NCI-H2081 treated with DMSO at 0.1 percent for 48 hours (cell line): ENCODE measurements at places on chromosomes 11 and 22.

DNA sequence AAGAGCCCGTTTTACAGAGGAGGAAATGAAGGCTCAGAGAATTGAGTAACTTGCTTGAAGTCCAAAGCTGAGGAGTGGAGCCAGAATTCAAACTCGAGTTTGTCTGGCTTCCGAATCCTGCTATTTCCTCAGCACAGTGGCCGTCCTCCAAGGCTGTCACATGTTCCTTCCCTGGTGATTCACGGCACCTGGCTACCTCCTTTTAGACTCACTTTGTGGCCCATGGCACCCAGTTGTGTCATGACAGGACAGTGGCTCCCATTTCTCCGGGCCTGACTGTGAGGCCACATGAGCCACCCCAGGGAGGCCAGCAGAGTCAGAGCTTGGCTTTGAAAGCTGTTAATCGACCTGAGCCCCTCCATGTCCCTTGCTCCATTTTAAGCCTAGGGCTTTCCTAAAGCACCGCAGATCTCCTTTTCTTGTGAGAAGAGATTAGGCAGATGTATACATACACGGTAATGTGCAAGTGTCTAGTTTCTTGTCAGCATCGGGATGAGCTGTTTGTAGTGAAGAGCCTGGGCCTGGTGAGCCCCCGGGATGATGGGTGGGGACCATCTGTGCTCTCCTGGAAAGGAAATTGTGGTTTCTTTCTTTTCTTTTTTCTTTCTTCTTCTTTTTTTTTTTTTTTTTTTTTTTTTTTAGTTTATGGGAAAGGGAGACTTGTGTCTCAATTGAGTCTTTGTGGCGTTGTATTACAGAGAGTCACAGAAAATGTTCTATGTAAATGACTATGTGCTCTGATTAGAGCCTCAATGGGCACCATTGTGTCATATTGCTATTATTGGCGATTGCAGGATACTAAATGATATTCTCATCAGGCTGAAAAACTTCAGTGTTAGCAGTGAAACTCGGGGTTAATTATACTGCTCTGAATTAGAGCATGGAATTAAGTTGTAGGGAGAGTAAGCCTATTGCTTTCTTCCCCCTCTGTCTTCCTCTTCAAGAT is 54.8 kb downstream of the PTPRJ start:
- DNase-seq: no peak

GRCh38 chr11:79062814-79063762 is 377.7 kb downstream of the TENM4 start:
- no peak for DNase-seq

DNA sequence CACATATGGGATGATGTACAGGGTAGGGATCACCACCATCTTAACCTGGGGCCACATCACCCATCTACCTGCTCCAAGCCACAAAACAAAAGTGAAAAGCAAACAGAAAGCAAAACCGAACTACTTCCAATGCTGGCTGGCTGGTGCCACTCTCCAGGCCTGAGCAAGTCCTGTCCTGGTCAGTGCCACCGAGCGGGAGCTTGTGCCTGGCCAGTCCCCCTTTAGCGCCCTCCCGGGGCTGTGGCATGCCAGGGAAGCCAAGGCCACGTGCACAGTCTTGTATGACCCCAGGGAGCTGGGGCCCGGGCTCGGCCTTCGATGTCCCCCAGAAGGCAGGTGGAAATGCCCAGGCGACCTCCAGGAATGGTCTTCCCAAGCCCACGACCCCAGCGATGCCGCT is 17.9 kb upstream of the NAP1L4 start:
- DNase-seq: no peak

DNA sequence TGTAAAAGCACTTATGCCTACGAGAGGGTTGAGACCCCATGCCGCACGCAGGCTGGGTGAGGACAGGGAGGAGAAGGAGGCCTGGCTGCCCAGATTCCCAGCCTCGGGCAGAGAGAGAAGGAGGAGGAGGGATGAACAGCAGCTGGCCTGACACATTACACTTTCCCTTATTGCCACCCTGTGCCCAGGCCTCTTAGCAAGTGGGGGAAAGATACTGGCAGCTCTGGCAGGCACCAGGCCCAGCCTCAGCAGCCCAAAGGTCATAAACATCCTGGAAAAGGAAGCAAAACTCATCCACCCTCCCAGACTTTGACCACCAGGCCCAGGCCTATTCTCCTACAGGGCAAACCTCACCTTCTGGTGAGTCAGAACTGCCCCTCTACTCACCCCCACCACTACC is 4.7 kb downstream of the PLAAT3 start:
- no peak for DNase-seq

- no peak for DNase-seq
Measured at GRCh38 chr22:35064664-35065063, 1.3 kb upstream of the ISX start.

- no peak for DNase-seq
Measured at GRCh38 chr11:125960771-125961170, 14.9 kb downstream of the VSIG10L2 start.

DNA sequence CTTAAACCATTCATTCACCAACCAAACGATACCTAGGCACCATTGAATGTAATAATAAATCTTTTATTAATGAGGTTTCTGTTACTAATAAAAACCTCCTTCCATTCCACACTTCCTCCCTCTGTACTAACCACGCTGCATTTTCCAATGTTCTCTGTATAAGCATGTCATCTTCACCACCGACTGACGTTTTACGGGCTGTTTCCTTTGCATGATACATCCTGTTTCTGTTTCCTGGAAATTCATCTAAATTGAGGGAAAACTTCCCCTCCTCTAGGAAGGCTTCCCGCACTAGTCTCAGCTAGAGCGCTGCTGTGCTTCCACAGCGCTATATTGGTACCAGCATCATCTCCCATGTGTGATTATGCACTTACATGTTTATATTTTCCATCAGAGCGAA is 2.1 kb downstream of the OR4D10 start:
- no peak for DNase-seq

- DNase-seq: no peak
Measured at GRCh38 chr11:45145379-45146071, 914 bp upstream of the PRDM11 start.

- DNase-seq: no peak
Measured at GRCh38 chr22:49585461-49586243, 242.0 kb downstream of the BRD1 start.

GRCh38 chr11:10930972-10931760 is 73.3 kb upstream of the ZBED5 start:
- DNase-seq: no peak

DNA sequence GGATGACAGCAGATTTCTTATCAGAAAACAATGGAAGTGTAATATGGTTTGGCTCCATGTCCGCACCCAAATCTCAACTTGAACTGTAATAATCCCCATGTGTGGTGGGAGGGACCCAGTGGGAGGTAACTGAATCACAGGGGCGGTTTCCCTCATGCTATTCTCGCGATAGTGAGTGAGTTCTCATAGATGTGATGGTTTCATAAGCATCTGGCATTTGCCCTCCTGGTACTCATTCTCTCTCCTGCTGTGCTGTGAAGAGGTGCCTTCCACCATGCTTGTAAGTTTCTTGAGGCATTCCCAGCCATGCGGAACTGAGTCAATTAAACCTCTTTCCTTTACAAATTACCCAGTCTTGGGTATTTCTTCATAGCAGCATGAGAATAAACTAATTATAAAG is 81.0 kb upstream of the SCUBE2 start:
- DNase-seq: no peak
